ENCODE measurements at places on chromosomes 6 and 20. TPM values are rescaled to one million over a fixed set of nuclear protein-coding genes. Genes with fewer than 3 reads are reported as not detected.

Gene GPX5
- not detected for total RNA-seq

Gene RIPOR2
- 0.53 TPM for total RNA-seq

DNA sequence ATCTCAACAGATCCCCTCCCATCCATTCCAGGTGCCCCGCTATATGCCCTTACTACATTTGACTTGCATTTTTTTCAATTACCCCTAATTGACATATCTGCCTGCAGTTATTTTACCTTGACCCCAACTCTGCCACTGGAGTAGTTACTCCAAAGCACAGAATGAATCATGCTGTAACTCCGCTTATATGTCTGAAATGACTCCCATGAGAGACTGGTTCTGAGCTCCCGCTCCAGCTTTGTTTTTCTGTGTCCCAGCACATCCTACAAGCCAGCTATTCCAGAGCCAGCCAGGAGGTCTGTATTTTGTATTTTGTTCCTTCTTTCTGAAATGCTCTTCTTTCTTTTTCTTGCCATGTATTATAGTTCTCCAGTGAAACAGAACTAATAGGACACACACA is 10.9 kb upstream of the NOX3 start:
- DNase-seq, result no peak

- no peak for DNase-seq
Measured at GRCh38 chr6:145498425-145498824, 236.9 kb downstream of the EPM2A start.

- DNase-seq, result no peak
Measured at GRCh38 chr6:10221178-10221577, 193.7 kb downstream of the TFAP2A start.

DNA sequence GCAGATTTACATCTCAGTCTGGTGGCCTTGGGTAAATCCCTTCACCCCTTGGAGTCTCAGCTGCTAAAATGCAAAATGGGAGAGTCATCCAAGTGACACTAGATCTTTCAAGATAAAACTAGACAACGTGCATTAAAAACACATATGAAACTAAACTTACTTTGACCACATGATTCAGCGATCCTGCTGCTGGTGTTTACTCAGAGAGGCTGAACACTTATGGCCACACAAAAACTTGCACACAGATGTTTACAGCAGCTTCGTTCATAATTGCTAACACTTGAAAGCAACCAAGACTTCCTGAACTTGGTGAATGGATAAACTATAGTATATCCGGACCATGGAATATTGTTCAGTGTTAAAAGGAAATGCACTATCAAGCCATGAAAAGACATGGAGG is 55.3 kb upstream of the GPR6 start:
- DNase-seq, result no peak

DNA sequence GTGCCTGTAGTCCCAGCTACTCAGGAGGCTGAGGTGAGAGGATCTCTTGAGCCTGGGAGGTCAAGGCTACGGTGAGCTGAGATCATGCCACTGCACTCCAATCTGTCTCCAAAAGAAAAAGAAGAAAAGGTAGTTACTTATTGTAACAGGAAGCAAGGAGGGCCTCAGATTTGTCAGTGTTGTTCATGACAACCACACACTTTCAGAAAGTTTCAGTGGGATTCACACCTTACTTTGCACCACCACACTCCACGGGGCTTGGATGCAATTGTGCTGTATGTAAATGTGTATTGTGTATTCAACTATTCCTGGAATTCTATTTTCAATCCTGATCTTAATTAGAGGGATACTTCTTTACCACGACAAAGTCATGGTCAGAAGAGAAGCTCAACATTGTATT is 142.6 kb downstream of the ELOVL4 start:
- no peak for DNase-seq

DNA sequence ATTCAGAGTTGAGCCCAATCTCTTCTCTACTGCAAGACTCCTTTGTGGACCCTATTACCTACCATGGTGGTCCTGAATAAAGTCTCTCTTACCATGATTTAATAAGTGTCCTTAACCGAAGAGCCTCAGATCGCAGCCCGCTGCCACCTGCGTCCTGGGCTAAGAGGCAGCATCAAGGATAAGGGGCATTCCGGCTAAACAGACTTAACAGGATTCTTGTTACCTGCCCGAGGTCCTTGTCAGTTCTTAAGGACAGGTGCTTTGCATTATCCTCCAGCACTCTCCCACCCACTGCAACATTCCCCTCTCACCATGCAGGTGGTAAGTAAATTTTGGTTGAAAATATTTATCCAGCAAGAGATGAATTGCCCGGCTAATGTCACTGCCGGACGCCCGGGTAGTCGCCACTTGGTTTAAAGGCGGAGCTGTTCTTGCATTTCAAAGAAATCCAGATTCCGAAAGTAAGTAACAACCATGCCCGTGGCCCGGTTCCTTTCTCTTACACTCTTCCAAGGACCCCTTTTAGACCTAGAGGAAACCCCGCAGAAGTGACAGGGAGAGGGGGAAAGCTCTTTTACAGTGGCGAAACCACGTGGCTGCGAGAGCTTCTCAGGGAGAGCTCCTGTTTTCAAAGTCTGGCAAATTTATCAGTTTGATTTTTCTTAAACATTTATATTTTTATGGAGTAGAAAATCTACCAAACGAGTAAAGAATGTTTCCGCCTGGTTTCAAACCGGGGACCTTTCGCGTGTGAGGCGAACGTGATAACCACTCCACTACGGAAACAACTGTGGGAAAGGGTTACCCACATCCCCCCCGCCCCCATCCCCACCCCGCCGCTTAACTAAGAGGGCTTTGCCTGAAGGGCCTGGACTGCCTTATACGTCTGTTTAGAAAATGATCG is 41.9 kb upstream of the PRSS16 start:
- DNase-seq, result no peak

DNA sequence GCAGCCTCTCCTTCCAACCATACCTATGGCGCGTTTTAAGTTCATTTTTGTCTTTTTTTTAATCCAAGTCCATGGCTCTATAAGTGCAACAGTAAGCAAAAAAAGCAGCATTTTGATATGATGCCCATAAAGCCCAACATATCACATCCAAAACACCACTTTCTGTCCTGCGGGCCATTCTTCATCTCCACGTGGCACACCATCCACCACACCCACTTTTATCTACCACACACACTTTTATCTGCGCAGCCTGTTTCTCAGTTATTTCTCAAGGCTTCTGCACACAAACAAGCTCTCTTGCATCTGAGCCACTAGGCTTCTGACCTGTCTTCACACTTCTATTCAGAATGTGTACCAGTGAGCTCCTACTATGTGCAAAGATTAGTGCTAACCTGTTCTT is 5.3 kb downstream of the GCLC start:
- no peak for DNase-seq

GRCh38 chr20:48107560-48107959 is 322.3 kb upstream of the SULF2 start:
- DNase-seq, result no peak

Measured in A172 (cell line).